Posterior vena cava (tissue), 2 donors: ENCODE measurements at places on chromosomes 11 and 22. TPM values are rescaled to one million over a fixed set of nuclear protein-coding genes. Genes with fewer than 3 reads are reported as not detected.

SLC5A1 gene
- not detected for total RNA-seq

PARVA gene
- total RNA-seq = 151 TPM

VSIG10L2 gene
- not detected for total RNA-seq

OR2AT4 gene
- not detected for total RNA-seq

CDPF1 gene
- total RNA-seq = 4.4 TPM

TNNT3 gene
- 45.3 TPM for total RNA-seq
